ENCODE measurements at places on chromosomes 4 and X.

- no peak for DNase-seq
Observed at GRCh38 chr4:187413564-187414358, 581.8 kb upstream of the ZFP42 start.

DNA sequence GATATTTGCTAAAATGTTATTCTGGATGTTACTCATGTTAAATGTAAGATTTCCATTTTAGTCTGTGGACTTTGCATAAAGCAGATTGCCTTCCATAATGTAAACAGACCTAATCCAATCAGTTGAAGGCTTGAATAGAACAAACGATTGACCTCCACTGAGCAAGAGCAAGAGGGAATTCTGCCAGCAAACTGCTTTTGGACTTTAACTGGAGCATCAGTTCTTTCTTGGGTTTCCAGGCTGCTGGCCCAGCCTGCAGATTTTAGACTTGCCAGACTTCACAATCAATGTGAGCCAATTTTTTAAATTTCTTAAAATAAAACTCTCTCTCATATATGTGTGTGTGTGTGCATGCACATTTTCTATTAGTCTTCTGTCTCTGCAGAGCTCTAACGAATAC is 1248.8 kb downstream of the ADGRL3 start:
- DNase-seq = no peak

DNA sequence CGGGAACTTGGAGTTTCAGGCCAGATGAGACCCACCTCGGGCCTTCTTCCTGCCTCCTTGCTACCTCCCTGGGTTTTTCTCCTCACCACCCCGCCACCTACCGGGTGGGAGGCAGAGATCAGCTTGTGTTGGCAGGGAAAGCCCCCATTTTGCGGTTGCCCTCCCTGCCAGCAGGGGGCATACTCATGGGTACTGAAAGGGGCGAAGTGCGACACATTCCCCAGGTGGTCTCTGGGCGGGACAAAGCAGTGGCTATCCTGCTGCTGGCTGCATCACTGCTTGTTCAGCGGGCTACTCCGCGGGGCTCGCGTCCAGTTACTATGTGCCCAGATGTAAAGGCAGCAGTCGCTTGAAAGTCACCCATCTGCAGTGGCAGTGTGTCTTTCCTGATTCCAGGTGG is 330.3 kb downstream of the PDHA2 start:
- DNase-seq = no peak

- no peak for DNase-seq
Observed at GRCh38 chrX:123217077-123217476, 33.0 kb downstream of the GRIA3 start.

GRCh38 chr4:150863456-150863855 is 151.6 kb downstream of the LRBA start:
- no peak for DNase-seq

GRCh38 chrX:135315864-135316263 is 6.6 kb downstream of the ETDC start:
- no peak for DNase-seq

GRCh38 chr4:40719008-40719623 is 30.6 kb upstream of the NSUN7 start:
- no peak for DNase-seq

- DNase-seq = no peak
Observed at GRCh38 chrX:114626323-114626722, 42.4 kb downstream of the HTR2C start.

- no peak for DNase-seq
Observed at GRCh38 chr4:5517372-5517771, 191.0 kb downstream of the EVC2 start.

- no peak for DNase-seq
Observed at GRCh38 chr4:41213625-41214135, 662 bp downstream of the APBB2 start.

GRCh38 chrX:153447581-153447960 is 1.7 kb upstream of the TREX2 start:
- DNase-seq = no peak

GRCh38 chr4:6804082-6804752 is 21.7 kb downstream of the KIAA0232 start:
- no peak for DNase-seq

DNA sequence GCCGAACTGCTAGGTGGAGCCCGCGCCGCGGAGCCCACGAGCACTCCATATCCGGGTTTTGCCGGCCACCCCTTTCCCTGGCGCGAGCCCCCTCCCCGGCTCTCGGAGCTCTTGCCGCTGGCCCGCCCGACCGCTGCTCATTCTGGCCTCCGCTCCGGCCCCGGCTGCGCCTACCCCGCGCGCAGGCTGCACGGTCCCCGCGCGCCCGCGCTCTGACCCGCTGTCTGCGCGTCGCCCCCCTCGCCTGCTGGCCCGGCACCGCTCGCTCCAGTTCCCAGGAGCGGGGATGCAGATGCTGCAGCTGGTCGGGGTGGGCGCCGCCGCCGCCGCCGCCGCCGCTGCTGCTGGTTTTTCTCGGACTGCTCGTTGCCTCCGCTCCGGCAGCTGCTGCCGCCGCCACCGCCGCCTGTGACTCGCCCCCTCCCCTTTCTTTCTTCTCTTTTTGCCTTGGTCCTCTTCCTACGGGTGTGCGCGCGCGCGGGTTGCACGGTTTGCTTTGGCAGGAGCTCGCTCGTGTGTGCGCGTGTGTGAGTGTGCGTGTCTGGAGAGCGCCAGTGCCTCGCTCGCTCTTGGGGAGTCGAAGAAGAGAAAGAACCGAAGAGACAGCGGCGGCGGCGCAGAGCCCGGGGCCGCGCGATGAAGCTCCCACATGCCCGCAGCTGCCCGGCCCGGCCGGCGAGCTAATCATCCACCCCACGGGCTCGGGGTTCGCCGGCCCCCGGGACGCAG is at the start of gene ADGRL3:
ADGRL3 (plus strand) TSS at position 140 of the 729 bp plus-strand sequence.
- DNase-seq = no peak

GRCh38 chrX:153769865-153770600 is 6.0 kb downstream of the PLXNB3 start:
- no peak for DNase-seq

- DNase-seq = no peak
Observed at GRCh38 chrX:114532111-114532805, 51.6 kb upstream of the HTR2C start.

GRCh38 chr4:111494471-111494870 is 650.8 kb upstream of the FAM241A start:
- no peak for DNase-seq

DNA sequence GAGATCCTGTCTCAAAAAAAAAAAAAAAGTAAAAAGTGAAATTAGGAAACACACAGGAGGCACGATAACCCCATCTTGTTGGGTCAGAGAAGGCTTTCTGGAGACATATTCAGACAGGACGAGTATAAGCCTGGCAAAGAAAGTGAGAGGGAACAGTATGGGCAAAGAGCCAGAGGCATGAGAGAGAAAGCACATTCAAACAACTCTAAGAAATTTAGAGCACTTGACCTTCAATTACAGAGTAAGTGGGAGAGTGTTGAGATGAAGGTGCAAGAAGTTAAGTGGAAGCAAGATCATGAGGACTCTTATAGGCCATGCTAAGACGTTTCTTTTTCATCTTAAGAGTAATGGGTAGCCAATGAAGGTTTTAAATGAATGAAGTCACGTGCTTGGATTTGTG is 70.4 kb downstream of the ELOVL6 start:
- no peak for DNase-seq

GRCh38 chrX:71606536-71607216 is 11.6 kb downstream of the CXCR3 start:
- DNase-seq = no peak

DNA sequence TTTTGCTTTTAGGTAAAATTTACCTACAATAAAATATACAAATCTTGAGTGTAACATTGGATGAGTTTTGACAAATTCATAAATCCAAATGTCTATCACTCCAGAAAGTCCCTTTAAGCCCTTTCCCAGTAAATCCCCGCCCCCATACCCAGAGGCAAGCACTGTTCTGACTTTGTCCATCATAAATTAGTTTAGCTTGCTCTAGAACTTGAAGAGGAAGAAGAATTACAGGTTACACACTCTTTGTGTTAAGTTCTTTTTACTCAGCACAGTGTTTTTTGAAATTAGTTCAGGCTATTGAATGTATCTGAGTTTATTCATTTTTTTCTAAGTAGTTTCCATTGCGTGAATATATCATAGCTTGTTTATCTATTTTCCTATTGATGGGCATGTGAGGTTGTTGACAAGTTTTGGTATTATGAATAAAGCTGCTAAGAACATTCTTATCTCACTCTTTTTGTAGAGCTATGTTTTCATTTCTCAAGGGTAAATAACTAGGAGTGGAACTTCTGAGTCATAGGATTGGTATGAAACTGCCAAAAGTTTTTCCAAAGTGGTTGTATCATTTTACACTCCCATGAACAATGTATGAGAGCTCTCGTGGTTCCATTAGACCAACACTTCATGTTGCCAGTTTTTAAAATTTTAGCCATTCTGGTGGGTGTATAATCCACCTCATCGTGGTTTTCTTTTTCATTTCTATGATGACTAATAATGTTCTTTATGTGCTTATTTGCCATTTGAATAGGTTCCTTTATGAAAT is 22.4 kb upstream of the HPSE start:
- DNase-seq = no peak

GRCh38 chr4:162681212-162681611 is 485.5 kb downstream of the NAF1 start:
- no peak for DNase-seq

DNA sequence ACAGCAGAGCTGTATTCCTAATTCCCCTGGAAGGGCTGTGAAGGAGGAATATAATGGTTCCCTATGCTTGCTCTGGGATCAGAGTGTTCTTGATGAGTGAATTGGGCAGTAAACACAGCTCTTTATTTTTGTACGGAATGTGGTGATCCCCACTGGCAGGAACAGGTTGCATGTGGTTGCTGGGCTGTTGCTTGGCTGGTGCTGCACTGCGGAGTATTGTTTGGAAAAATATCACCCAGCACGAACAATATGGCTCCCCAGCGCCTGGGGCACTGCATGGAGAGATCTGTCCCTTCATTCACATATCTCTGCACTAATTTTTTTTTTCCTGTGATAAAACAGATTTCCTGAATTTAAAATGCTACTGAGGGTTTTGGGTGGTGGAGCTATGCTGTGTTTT is 119.7 kb downstream of the MGST2 start:
- DNase-seq = no peak

GRCh38 chr4:180060159-180060889 is 2182.9 kb upstream of the TENM3 start:
- no peak for DNase-seq

DNA sequence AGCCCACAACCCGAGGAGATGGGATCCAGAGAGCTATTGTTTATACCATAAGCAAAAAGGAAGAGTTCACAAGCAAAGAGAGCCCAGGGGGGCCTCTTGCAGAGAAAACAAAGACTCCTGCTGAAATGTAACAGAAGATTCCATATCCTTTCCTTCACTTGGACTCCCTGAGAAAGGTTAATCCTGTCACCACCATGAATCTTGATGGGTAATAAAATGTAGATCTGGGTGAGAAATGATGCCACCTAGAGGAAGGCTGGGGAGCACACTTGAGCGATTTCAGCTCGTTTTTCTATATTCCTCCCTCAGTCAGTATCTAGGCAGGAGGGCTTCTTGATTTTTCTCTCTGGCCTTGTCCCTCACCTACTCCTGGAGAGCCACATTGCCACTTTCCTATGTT is 10.2 kb upstream of the KCNE5 start:
- DNase-seq = no peak

DNA sequence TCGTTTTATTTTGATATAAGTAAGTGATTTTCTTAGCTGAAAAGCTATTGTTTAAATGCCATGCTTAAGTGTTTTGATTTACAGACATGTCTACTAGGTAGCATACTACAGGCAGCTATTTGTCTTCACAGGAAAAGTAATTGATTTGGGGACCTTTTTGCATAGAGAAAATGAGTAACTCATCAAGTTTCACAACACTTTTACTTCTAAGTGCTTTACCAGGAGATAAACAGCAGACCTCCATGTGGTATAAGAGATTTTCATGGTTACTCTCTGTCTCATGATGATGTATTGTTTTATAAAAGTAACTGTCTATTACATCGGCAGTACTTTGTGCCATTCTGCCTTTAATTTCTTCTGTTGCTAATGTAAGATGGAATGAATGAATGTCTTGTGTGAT is 28.7 kb downstream of the RBPJ start:
- DNase-seq = no peak

GRCh38 chr4:147724468-147725201 is 7.3 kb upstream of the ARHGAP10 start:
- no peak for DNase-seq

- no peak for DNase-seq
Observed at GRCh38 chr4:40844261-40844660, 94.5 kb downstream of the NSUN7 start.

DNA sequence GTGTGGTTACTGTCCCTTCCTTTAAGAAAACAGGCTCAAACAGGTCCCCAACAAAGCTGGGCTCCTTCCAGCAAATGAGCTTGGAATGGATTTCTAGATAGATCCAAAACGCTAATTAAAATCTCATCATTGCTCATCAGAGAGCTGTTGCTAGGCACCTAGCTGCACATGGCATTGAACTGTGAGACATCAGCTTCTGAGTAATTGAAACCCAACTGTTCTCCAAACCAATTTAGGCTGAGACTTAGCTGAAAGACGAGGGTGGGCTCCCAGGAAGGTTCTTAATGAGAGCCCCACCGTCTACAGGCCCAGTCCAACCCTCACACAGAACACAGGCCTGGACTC is 59.1 kb downstream of the FAM184B start:
- DNase-seq = no peak

DNA sequence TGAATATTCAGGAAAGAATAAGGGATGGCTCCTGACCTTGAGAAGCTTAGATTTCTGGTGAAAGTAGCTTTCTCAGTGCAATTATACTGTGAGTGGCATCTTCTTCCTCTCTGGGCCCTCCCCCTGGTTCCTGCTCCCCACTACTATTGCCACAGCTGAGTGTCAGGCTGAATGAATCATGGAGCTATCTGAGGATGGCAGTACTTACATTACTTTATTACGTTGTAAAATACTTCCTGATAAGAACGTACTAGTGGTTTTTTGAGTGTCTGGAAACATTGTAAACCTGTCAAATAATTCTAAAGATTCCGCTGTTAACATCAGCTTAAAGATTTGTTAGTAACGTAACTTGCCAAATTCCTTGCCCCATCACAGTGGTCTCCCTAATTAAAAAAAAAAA is 36.2 kb downstream of the ARHGAP10 start:
- DNase-seq = no peak

DNA sequence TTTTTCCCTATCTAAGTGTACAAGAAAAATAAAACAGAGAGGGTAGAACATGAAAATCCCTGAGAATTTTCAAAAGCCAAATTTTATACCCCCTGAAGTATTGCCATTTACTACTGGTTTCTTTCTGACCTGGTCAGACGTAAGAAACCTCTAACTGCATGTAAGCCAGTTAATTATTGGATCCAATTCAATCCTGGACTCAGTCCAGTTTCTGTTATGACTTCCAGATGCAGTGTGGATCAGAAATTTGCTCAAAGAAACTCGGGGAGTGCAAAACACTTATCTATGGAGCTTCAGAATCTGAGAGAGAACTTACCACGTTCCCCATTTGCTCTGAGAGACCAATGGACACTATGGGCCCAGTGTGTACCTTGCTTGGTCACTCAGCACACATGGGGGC is 383.5 kb downstream of the KLHL4 start:
- no peak for DNase-seq

- DNase-seq = no peak
Observed at GRCh38 chr4:20273793-20274192, 22.1 kb downstream of the SLIT2 start.

GRCh38 chr4:124631760-124632159 is 80.8 kb downstream of the ANKRD50 start:
- DNase-seq = no peak

GRCh38 chrX:40056420-40056819 is 41.3 kb downstream of the BCOR start:
- DNase-seq = no peak

GRCh38 chr4:5465956-5466355 is 242.4 kb downstream of the EVC2 start:
- no peak for DNase-seq
